ENCODE measurements at places on chromosomes 2 and 18.

DNA sequence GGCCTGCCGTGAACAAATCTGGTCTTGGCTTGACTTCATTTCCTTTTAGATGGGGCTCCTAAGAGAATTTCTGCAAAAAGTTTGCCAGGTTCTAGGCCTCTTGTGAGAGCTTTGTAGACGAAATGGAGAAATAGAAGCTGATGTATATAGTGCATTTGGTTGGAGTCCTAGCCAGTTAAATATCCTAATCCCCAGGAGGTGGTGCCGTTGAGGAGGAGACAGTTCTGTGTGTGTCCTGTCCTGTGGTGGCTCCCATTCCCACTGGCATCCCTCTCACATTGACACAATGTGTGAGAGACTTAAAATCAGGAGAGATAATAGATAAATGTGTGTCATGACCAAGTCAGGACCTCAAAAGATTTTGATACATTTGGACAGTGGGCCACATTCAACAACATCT, 34.6 kb upstream of the DNER start:
- DNase-seq: no peak

DNA sequence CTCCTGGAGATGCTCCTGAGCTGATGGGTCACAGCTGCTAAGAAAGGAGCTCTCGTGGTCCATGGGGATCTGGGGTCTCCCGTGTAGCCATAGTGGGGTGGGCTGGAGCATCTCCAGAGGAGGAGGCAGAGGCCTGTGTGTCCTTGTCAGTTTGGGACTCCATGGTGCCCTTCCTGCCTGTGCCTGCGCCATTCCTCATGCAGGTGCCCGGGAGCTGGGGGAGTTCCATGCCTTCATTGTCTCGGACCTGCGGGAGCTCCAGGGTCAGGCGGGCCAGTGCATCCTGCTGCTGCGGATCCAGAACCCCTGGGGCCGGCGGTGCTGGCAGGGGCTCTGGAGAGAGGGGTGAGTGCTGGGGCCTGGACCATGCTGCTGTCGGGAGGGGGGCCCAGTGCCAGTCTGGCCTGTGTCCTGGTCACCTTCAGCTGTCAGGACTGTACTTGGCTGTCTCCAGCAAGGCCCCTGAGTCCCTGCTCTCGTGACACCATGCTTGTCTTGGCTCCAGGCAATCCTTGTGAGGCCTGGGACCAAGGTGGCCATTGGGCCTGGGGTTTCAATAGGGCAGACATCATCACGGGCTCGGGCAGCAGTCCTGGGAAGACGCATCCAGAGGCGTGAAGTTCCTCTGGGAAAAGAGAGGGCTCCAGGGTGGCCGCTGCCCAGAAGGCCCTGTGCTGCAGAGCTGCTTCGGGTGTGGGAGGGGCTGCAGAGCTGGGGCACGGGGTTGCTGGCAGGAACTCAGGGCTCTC, 7.3 kb downstream of the CAPN10 start:
- DNase-seq: no peak

DNA sequence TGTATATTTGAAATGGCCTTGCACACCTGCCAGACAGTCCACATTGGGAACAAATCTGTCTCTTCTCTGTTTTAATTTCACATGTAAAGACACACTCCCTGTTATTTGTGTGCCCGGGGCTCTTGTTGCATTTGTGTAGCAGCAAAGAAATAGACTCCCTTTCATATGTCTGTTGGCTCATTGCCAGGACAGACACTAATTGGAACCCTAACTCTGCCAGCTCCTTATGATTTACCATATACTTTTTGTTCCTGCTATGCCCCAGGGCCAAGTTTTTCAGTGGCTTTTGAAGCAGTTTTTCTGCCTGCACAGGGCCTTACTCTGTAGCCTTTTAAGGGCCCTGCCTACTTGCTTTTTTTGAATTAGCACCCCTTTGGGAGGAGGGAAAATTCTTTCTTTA, 396.9 kb downstream of the DLGAP1 start:
- DNase-seq: no peak

- no peak for DNase-seq
Measured at GRCh38 chr2:113218283-113219091, 44.7 kb downstream of the PSD4 start.

DNA sequence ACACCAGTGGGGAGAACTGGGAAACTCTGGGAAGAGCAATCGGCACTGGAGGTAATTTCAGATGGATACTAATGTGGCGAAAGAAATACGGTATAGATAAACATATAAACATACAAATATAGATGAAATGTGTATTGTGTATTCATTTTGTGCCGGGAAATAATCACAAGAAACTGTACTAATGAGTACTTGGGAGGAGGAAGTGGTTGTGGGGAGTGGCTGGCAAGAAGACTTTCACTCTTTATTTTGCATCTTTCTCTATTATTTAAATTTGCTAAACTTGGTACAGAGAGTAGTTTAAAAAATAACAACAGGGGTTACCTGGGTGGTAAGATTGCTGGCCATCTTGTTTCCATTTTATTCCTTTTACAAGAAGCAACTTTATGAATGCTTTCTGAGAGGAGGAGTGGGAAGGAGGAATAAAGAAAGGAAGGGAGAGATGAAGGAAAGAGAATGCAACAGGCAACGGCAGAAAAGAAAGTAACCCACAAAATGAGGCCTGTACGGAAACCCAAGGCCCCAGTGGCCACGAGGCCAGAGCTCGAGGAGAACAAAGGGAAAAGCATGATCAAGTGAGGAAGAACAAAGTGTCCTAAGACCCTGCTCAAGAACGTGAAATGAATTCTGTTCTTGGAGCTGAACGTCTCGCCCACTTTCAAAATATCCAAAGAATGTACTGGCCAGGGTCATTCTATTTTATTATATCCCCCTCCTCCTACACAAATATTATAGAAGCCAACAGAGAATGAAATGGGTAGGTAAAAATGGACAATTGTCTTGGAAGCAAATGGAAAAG, 45.2 kb downstream of the FAM178B start:
- no peak for DNase-seq
